Stimulated activated CD4-positive, alpha-beta T cell treated with anti-CD3 and anti-CD28 coated beads, Interleukin-1b, Interleukin-23, amount 100 ng/mL, for 24 hours (primary cell): ENCODE measurements at places on chromosomes 1 and 21.
A peak's percentile ranks its signal among the peaks of the same experiment; 100 is the strongest.

- DNase-seq: no peak
Observed at GRCh38 chr1:1058921-1059493, 15.1 kb downstream of the RNF223 start.

GRCh38 chr1:109263597-109264378 is 14.4 kb downstream of the CELSR2 start:
- peak; percentile 70 for DNase-seq

- no peak for DNase-seq
Observed at GRCh38 chr1:157198619-157199420, 60.6 kb upstream of the ETV3 start.

DNA sequence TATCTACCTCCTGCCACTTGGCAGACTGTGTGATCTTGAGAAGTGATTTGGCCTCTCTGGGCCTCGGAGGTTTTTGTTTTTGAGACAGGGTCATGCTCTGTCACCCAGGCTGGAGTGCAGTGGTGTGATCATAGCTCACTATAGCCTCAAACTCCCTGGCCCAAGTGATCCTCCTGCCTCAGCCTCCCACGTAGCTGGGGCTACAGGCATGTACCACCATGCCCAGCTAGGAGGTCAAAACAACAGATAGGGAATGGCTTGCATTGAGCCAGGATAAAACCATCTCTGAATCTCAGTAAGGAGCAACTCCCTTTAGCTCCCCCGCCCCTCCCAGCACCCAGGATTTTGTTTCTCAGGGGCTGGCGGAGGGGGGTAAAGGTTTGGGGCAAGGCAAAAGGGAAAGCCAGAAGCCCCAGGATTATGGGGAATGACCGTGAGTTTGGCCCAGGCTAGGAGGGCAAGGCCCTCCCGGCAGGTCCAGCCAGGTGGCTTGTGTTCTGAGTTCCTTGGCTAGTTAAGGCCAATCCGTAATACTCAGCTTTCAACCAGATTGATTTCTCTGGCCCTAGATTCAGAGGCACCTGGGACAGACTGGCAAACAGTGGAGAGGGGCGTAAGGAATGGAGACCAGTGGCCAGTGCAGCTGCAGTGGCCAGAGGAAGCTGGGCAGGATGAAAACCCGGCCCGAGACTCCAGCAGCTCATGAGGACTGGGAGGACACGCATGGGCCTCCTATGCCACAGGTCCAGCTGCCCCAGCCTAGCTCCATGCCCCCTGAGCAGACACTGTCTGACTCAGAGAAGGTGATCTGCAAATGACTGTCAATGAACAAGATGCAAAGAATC is 130.1 kb downstream of the DMRTB1 start:
- DNase-seq: no peak

DNA sequence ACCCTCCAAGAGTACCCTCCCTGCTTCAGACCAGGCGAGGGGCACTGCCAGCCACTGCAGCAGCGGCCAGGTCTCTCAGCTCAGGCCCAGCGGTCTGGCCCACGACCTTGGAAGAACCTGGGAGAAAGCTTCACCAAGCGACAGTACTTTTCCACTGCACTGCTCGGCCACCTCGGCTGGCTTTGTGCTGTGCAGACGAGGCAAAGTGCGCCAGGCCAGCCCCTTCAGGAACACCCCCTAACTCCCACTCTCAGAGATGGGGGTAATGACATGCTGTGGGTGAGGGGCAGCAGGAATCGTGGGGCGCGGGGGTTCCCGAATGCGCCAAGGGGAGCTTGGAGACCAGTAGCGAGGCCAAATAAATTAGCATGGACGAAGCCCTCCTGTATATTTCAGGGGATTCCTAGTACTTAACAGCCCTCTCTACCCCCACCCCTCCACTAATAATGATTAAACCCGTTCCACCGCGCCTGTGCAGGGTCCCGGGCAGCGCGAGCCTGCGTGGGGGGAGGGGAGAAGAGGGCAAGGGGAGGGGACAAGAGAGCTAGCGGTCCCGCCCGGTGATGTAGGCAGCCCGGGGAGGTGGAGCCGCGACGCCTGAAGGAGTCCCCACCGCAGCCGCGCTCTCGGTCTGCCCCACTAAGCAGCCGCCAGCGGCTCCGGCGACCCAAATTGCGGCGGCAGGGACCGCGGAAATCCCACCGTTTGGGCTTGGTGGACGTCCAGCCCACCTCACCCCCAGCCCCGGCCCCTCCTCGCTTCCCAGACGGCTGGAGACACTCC is at the start of gene FAM43B:
FAM43B (plus strand) TSS at position 629 of the 783 bp plus-strand sequence. CDS start 401 bp downstream, outside the sequence.
- DNase-seq: no peak

DNA sequence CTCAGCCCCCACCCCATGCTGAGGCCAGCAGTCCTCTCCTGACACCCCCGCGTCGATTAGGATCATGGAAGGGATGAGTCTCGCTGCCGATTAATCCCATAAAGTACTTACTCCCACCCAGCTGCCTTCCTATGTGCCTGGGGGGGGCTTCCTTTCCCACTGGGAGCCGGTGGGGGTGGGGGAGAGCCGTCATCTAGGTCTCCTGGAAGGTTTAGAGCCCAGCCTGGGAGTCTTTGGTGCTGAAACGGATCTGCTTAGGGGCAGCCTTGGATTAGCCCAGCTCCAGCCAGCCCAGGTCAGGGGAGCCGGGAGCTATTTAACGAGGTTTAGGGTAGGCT is 9.8 kb downstream of the SAMD11 start:
- DNase-seq: no peak

- DNase-seq: no peak
Observed at GRCh38 chr1:110243146-110243545, 33.0 kb downstream of the KCNC4 start.

- no peak for DNase-seq
Observed at GRCh38 chr1:33863779-33864178, at the start of gene HMGB4. Gene HMGB4, plus strand, starts transcription at chr1:33864079. Its CDS starts 113 bp downstream, at chr1:33864192.

- no peak for DNase-seq
Observed at GRCh38 chr1:203186446-203187303, at the start of gene CHI3L1. Gene CHI3L1, minus strand, starts transcription at chr1:203186704. Its CDS starts 81 bp downstream, at chr1:203186623.

DNA sequence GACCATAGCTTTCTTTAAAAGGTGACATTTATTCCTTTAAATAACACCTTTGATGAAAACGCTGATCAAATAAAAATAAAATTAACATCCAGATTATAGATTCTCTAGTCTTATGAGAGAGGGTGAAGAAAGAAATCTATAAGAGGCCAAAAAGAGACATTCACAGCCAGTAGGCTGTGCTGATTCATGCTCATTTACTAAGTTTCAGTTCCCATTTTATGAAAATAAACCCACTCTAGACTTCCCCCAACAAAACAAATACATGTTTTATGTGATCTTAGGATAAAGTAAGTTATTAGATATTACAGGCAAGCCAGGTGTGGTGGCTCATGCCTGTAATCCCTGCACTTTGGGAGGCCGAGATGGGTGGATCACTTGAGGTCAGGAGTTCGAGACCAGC is 21.1 kb downstream of the ESRRG start:
- no peak for DNase-seq

DNA sequence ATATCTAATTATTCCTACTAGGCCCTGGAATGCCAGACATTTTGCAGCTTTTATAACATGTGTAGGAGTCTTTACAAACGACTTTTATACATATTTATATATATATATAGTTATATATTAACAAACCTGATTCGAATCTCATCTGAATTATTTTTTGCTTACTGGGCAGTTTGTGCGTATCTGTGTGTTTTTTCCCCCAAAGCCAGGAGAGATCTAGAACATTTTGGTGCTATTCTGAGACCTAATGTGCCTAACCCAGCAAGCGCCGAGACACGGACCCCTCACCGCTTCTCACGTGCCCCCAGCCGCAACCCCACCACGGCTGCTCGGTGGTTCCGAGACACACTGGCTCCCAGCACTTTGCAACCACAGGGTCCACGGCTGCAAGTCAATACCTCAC is 54.8 kb downstream of the CASZ1 start:
- DNase-seq: no peak

DNA sequence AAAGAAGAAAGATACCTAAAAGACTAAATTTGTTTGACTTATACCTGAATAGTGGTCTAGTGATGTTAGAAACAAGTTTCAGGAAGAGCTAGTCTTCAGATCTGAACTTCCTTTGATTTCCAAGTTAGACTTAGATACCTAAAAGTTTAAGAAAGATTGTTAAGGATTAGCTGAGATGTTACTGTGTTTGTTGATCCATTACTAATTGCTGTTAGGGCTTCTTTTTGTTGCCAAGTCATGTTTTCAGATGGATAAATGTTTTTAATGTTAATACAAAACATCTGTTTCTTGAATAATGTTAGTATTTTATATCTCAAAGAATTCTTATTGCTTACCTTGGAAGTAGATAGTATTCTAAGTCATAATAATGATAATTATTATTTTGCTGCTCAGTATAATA is 11.6 kb downstream of the GNAI3 start:
- no peak for DNase-seq

GRCh38 chr1:151157067-151157531 is 650 bp downstream of the TNFAIP8L2 start:
- DNase-seq: peak; percentile 51

DNA sequence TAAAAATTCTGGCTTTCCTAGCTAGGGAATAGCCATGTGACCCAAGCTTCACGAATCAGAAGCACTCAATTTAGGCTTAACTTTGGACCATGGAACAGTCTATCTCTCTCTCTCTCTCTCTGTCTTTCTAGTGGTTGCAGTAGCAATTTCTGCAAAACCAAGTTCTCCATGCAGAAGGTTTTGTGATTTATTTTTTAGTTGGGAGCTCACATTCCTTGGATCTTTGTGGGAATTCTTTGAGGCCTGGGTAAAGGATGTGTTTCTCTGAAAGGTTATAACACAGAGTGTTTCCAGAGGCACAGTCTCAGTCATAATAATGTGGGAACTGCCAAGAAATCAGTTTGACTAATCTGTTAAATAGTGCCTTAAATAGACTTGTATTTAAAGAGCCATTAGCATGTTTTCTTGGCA is 112.3 kb upstream of the COL11A1 start:
- no peak for DNase-seq

- no peak for DNase-seq
Observed at GRCh38 chr1:200558866-200559459, 61.6 kb downstream of the KIF14 start.

- no peak for DNase-seq
Observed at GRCh38 chr1:203091199-203091477, 5.3 kb upstream of the MYOG start.

DNA sequence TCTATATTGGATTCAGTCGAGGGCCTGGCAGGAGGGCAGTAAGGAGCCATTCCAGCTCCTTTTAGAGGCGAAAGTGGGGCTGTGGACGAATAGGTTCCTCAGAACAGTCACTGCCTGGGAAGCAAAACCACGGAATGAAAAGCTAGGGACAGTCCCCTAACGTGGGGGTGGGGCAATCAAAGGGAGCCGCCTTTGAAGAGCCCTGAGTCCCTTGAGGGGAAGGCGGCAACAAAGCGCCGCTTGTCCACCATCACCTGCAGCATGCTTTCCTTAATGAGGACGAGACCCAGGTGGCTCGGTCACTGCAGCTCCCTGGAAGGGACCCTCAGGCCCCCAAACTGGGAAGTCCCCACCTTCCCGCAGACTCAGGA is 184.7 kb downstream of the ETS2 start:
- DNase-seq: no peak

DNA sequence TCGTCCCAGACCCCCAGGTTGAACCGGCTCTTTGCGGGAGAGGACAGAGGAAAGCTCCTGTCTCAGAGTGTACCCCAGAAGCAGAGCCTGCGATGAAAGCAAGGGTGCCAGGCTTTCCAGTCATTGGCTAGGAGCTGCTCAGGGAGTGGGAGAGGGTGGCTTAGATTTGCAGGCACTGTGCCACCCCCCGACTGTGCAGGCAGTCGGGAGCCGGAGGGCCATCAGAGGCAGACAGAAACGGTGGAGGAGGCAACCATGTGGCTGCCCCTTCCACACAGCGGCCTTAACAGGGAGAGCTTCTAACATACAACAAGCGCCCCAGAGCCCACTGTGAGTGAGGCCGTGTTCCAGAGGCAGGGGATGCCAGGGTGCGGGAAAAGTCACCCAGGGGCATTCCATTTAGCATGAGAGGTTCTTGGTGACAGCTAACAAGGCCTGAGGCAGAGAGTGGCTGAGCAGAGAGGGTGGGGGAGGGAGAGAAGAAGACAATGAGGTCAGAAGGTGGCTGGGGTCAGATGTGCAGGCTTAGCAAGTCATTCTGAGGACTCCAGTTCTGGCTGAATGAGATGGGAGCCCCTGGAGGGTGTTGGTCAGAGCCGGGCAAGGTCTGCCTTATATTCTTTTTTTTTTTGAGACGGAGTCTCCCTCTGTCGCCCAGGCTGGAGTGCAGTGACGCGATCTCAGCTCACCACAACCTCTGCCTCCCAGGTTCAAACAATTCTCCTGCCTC is 9.5 kb upstream of the C1orf167 start:
- no peak for DNase-seq

GRCh38 chr1:45686015-45686287 is 382 bp downstream of the GPBP1L1 start:
- DNase-seq: peak; percentile 39

GRCh38 chr1:108082738-108083562 is 117.2 kb downstream of the SLC25A24 start:
- DNase-seq: no peak

DNA sequence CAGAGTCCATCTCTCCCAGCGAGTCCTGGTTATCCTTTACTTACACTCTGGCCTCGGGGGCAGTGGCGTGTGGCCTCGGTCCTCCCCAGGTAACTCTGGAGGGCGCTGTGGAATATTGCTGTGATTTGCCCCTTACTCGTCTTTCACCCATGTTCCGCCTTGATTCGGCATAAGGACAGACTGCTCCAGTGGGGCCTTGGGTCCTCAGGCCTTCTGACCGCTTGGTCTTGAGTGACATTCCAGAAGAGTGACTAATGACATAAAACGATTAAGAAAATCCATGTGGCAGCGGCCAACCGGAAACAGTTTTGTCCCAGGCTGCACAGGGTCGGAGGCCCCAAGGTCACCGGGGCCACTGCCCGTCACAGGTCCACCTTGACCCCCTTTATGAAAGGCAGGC is 11.0 kb downstream of the ICMT start:
- no peak for DNase-seq

GRCh38 chr1:54850069-54850730 is 36.8 kb downstream of the DHCR24 start:
- no peak for DNase-seq

- DNase-seq: no peak
Observed at GRCh38 chr21:29360799-29361765, 62.4 kb downstream of the BACH1 start.

- peak; percentile 20 for DNase-seq
Observed at GRCh38 chr1:16420424-16421118, 16.7 kb downstream of the SPATA21 start.

DNA sequence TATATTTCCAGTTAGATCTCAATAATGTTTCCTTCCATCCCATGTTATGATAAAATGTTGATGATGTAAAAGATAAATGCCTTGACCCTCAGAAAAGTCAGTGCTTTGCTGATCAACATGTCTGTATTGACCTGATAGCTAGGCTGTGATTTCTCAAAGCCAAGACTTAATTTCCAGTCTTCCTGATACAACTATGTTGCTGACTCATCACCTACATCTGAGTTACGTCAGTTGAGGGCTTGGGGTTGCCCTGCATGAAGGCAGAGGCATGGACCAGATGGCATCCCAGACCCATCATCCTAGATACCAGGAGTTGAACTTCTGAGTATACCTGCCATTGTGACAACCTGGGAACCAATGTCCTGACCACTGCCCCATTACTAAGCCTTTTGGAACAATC is 4.8 kb downstream of the LCE1D start:
- DNase-seq: no peak

GRCh38 chr1:3265835-3266805 is 188.3 kb upstream of the ARHGEF16 start:
- DNase-seq: no peak

- DNase-seq: no peak
Observed at GRCh38 chr1:58288624-58289142, 257.8 kb downstream of the OMA1 start.
